Activated naive CD8-positive, alpha-beta T cell treated with anti-CD3 and anti-CD28 coated beads, Interleukin-2, amount 50 U/mL, for 16 hours (primary cell): ENCODE measurements at places on chromosomes 4 and X.

GRCh38 chr4:79872738-79873137 lies 200.3 kb downstream of the ANTXR2 start:
- DNase-seq = no peak

DNA sequence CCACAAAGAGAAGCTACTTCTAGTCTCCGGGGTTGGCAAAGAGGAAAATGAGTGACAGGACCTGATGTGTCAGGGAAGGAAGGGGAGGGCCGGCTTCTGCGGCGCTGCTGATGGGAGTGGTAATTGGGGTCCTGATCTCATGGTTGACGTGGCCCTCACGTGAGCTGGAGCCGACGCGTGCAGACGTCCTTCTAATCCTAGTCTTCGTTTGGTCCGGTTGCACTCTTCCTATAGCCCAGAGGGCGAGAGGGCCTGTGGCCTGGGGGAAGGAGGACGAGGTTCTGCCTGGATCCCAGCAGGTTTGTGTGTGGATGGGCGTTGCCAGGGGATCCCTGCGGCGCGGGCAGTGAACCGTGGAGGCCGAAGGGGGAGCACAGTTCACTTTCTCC lies at the start of gene ARMCX1:
Gene ARMCX1, plus strand, starts transcription at position 186 of the 389 bp plus-strand sequence. CDS start 2,384 bp downstream, outside the sequence.
- no peak for DNase-seq

GRCh38 chr4:122914938-122915337 lies 7.5 kb downstream of the NUDT6 start:
- no peak for DNase-seq

DNA sequence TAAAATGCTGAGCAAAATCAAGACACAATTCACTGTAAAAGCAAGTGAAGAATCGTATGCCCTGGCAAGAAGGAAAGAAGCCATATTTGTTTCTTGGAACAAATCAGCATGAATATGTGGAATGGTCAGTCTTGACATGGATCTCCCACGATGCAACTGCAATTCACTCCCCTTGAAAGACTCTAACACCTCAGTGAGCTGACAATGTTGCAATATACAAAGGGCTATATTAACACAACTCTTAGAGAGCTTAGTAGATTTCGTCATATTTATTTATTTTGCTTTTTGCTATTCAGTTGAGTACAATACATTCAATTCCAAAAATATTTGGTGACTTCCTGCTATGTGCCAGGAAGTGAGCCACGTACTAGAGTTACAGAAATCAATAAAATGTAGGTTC lies 14.7 kb downstream of the OR13H1 start:
- DNase-seq = no peak

GRCh38 chr4:5027346-5027745 lies 8.1 kb upstream of the CYTL1 start:
- DNase-seq = no peak

- DNase-seq = no peak
These were observed 556.3 kb downstream of the GALNTL6 start for GRCh38 chr4:172369471-172369959.

- DNase-seq = no peak
These were observed 17.4 kb upstream of the TMEM184C start for GRCh38 chr4:147599769-147600168.

- no peak for DNase-seq
These were observed 61.3 kb downstream of the HS3ST1 start for GRCh38 chr4:11367371-11367770.

GRCh38 chr4:118282692-118283091 lies 70.1 kb downstream of the PRSS12 start:
- no peak for DNase-seq

DNA sequence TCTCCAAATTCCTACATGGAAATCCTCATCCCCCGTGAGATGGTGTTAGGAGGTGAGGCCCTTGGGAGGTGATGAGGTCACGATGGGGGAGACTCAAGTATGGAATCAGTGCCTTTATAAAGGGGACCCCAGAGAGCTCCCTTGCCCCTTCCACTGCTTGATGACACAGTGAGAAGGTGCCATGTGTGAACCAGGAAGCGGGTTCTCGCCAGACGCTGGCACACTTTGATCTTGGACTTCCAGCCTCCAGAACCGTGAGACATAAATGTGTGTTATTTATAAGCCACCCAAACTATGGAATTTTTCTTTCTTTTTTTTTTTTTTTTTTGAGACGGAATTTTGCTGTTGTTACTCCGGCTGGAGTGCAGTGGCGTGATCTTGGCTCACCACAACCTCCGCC lies 237.6 kb downstream of the DHRSX start:
- DNase-seq = no peak

DNA sequence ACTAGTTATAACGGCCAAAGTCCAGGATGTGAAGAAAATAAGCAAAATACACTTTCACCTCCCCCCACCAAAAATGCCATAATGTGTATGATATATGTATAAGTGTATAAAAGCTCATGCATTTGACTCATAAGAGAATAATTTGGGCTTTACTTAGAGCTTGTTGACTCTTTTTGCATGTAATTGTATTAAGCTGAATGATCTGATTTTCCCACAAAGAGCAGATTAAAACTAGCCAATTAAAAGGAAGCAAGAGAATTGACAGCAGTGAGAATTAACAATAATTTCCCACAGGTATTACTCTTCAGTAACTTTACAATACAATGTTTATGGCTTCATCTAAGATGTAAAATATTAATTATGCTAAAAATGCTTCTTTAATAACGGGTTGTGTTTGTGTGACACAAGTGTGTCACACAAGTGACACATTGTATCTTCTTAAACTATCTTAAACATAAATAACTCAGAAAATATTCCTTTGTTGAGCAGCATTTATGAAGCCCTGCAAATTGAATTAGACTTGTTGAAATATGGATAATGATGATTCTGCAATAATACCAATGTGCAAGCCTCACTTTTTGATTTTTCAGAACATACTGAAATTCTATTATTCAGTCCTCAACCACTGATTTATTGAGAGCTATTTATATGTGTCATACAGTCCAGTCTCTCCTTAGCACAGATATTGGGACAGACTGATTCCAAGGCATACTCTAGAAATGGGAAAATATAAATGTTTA lies 134.5 kb downstream of the SLIT2 start:
- DNase-seq = no peak

DNA sequence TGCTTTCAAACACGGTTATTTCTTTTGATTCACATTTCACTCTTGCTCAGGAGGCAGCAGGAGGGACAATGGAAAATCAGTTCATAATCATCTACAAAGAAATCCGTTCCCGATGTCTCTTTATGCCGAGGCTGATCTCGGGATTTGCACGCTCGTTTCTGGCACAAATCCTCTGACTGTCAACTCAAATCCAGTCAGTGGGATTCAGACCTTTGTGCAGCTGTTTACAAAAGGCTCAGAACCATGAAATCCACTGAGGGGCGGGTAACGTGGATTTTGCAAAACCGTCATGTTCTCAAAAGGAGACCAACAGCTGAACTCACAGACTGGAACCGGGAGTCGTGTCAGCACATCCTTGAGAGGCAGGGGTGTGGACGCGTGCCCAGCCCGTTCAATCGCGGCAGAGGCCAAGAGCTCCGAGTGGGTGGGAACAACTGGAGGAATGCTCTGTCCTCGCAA lies 46.4 kb downstream of the ACOX3 start:
- no peak for DNase-seq

- no peak for DNase-seq
These were observed 491 bp downstream of the COL4A5 start for GRCh38 chrX:108439961-108440696.

GRCh38 chr4:71558248-71558647 lies 219.4 kb downstream of the SLC4A4 start:
- DNase-seq = no peak

DNA sequence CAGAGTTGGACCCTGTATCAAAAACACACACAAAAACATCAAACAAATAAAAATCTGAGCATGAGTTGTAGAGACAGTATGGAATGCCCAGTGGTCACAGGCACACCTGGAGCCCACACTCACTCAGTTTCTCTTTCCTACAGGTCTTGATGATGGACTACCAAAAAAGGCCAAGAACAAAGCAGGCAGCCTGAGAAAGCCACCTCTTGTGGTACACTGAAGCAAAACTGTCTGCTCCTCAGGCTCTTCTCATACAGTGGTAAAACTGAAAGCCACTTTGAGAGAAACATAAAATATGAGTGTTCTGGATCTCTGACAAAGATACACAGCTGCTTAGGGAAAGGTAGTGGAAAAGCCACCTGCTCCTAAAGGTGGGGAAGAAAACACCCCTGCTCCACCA lies 1206.9 kb downstream of the FSTL5 start:
- no peak for DNase-seq

DNA sequence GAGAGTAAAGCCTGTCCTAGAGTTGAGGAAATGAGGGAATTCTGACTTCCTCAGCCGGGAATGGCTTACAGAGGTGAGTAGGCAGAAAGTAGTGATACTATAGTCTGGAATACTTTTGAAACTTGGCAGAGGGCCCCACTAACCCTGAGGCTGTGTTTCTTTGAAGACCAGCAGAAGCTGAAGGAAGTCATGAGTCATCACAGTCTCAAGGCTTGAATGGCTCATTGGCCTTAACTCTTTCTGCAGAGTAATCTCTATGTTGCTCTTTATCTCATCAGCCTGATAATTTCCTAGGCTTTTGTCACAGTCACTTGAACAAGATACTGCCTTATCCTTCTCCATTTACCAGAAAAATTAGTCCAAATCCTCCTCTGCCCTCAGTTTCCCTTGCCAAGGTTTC lies 80.8 kb downstream of the ANKRD50 start:
- DNase-seq = no peak

- no peak for DNase-seq
These were observed 69.2 kb downstream of the HADH start for GRCh38 chr4:108058685-108059440.

GRCh38 chr4:189974056-189974455 lies 33.4 kb downstream of the FRG1 start:
- no peak for DNase-seq

DNA sequence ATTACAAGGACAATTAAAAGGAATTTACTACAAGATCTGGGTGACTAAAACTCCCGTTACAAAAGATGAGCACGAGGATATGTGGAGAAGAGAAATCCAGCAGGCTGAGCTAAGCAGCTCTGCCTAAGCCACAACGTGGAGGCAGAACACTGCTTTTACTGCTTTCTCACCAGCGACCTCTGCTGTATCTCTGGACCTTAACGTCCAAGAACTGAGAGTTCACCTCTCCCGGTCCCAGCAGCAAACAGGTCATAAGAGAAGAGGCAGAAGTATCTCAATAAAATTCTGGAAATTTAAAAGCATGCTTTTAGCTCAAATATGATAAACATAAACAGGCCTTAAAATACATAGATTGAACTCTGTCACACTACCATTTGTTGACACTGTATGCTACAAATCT lies 81.0 kb downstream of the ADGRA3 start:
- DNase-seq = no peak

DNA sequence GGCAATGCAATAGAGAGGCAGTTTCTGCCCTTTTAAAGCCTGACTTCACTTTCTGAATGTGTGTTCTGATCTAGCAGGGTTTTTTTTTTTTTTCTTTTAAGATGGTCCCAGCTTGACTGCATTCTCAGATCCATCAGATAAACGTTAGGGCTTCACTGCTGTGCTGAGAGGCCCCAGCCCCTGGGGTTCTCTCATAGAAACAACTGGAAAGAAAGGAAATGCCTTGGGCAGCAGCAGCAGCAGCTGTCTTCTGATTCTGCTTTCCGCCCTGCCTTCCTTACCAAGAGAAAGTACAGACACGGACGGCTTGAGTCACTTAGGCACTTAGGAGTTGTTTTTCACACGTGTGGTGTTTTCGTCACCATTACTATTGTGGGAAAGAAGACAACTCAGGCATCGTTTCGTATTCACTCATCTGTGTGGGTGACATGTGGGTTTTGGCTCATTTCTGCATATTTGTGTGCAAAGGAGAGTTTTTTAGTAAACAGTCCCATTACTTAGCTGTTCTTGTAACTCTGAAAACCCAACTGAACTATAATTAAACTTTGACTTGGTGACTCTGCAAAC lies 172.0 kb downstream of the PTTG2 start:
- DNase-seq = peak; percentile 60

DNA sequence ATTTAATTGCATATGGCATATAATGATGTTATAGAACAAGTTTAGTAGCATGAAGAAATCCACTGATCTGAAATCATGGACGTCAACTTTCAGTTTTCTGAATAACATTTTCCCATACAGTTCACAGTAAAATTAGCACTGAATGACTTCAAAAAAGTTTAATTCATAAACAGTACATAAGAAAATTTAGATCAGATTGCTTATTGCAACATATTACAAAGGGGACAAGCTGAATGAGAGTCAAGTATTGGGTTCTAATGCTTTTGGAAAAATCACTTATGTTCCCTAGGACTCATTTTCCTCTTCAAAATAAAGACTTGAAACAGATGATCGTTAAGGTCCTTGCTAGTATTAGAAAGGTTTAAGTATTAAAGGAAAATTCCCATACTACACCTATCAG lies 898.3 kb upstream of the INTU start:
- DNase-seq = no peak

GRCh38 chr4:61220556-61220955 lies 20.4 kb downstream of the ADGRL3 start:
- no peak for DNase-seq

DNA sequence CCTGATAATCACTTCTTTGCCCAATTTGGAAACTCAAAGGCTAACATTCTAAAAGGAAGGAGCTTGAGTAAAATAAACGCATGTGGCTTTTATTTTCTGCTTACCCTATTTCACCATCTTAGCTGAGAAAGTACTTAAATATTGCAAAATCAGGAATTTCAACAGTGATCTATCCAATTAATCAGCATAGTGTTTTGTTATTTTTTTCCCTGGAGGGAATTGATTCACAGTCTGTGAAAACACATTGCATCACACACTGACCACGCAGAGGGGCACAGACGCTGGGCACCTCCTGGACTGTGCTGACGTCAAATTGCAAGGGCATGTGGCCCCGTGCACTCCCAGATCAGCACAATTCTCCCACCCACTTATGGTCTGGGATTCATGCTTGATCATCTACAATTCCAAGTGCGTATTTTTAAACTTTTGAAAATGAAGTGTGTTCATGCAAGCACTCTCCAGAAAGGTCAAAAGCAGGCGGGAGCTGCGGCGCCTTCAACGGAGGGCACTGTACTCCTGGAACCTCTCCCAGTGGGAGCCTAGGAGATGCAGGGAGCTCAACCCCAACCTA lies 320.6 kb upstream of the PPARGC1A start:
- DNase-seq = no peak

- no peak for DNase-seq
These were observed 13.9 kb upstream of the PPEF2 start for GRCh38 chr4:75916091-75916661.

DNA sequence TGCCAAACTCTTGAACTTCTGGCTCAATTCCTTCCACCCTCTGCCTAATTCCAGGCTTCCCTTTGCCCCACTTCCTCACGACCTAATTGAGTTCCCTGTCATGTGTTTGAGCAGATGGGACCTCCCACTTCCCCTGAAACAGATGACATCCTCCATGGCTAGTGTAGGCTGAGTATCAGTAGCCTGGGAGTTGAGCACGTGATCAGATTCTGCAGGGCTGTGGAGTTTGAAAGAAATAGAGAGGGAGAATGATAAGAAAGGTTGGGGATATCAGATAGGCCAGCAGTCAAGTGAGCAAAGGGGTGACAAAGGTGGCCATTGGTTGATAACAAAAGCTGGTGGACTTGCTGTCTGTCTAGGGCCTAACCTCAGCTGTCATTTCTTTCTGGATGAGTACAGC lies 18.8 kb upstream of the NWD2 start:
- DNase-seq = no peak

- no peak for DNase-seq
These were observed 388.6 kb downstream of the PDHA2 start for GRCh38 chr4:96228463-96228862.
